ENCODE measurements at places on chromosomes 11 and 22.

DNA sequence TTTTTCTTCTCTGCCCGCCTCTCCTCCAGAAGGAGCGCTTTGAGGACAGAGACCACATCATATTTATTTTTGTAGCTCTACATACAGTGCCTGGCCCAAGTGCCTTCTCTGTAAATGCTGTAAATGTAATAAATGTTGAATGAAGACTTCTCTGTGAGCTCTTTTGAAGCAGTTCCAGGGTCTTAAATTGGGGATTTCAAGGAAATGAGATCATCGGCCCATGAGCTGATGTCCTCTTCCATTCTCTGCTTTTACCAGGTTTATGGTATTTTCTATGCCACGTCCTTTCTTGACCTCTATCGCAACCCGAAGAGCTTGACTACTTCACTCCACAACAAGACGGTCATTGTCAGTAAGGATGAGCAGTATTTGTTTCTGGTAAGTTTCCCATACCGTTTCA lies 165.7 kb upstream of the SORL1-AS1 start:
- no peak for DNase-seq

- no peak for DNase-seq
Observed at GRCh38 chr11:79697905-79698304, 257.1 kb upstream of the TENM4 start.

DNA sequence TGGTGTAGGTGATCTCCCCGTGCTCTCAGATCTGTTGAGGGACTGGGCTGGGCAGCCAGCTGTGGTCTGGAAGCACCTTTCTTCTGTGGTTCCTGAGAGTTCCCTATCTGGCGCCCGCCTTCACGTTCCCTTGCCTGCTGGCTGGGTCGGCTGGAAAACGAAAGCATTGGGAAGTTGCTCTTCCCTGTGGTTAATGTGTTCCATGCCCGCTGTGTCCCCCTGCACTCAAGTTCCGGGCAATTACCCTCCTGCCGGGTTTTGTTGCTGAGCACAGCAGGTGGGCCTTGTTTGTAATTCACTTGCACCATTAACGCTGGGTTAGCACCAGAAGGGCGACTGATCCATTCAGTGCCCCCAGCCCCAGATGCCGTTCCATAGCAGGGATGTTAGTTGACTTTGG lies 134.1 kb downstream of the GRIK4 start:
- DNase-seq = no peak

- DNase-seq = no peak
Observed at GRCh38 chr22:24873226-24873625, 67.2 kb downstream of the SGSM1 start.

DNA sequence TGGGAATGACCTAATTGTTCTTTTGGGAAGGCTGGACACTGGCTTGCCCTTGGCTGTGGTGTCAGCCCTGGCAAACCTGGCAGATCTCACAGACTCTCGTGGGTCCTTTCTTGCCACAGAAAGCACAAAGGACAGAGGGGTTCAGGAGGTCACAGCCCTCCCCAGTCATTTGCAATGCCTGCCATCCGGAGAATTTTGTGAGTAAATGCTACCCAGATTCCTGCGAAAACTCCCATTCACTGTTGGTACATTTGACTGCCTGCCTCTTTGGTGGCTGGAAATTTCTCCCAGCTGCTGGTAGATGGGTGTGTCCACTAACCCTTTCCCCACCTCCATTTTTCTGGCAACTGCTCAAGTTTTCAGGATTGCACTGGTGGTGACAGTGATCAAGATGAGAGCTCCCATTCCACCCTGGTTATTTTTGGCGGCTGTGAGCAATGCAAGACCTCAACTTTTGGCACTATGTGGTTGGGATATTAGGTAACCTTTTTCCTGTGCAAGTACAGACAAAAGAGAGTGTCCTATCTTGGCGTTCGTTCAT lies 155.7 kb downstream of the NAV2 start:
- DNase-seq = no peak

Data from stimulated activated CD4-positive, alpha-beta T cell treated with anti-CD3 and anti-CD28 coated beads, Interleukin-4, amount 100 ng/mL, for 48 hours (primary cell).